Vagina (tissue), 2 donors: ENCODE measurements at places on chromosomes 1 and 21.
A peak's percentile ranks its signal among the peaks of the same experiment; 100 is the strongest.

DNA sequence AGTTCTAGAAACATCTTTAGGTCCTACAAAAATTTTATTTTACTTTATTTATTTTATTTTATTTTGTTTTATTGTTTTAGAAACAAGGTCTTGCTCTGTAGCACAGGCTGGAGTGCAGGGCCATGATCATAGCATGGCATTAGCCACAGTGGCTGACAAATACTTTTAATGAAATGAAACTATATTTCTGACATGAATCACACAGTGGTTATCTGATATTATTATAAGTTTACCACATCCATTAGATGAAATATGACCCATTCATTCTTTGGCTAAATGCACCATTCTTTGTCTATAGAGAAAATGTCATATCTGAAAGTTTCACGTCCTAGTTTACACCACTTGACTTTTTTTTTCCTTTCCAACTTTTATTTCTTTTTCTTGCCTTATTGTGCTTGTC lies 613.4 kb upstream of the ADAMTS5 start:
- DNase-seq: no peak

DNA sequence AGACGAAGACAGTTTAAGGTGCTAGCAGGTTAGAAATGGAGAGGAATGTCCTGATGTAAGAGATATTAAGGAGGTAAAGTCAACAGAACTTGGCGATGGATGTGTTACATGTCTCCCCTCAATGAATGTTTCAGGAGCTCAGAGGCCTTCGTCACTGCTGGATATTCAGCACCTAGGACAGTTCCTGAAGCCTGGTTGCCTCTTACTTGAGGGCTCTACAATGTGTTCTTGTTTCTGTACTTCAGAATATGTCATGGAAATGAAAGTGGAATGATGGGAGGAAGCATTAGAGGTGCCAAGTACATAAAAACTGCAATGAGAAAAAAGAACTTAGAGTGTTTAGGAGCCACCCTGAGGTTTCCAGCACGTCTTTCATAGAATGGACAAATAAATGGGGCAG lies 17.7 kb downstream of the TNR start:
- DNase-seq: no peak

- no peak for DNase-seq
Observed at GRCh38 chr1:78147031-78147430, 101.3 kb downstream of the GIPC2 start.

DNA sequence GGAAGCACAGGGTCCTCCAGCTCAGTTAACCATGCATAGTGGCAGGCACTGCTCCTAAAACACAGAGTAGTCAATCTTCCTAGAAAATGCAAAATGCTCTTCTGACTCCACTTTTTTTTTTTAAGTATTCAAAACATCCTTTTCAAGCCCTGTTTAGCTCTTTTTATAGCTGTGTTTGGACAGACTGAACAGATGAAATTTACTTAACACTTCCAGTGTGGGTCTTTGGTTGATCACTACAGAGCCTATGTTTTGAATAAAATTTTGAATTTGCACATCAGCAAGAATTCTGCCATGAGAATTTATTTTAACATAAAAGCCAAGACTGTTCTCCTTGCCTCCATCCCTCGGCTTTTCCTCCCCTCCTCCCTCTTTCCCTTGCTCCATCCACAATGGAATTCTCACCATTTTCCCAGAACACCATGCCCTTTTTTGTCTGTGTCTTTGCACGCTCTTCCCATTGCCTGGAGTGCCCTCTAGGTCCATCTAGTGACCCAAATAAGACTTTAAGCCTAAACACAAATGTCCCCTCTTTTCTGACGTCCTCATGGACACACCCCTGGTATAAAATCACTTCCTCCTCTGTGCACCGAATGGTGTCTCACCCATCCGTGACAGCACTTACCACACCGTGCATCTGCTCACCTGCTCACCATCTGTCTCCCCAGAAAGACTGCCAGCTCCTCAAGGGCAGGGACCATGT lies 24.0 kb upstream of the CPT2 start:
- no peak for DNase-seq

DNA sequence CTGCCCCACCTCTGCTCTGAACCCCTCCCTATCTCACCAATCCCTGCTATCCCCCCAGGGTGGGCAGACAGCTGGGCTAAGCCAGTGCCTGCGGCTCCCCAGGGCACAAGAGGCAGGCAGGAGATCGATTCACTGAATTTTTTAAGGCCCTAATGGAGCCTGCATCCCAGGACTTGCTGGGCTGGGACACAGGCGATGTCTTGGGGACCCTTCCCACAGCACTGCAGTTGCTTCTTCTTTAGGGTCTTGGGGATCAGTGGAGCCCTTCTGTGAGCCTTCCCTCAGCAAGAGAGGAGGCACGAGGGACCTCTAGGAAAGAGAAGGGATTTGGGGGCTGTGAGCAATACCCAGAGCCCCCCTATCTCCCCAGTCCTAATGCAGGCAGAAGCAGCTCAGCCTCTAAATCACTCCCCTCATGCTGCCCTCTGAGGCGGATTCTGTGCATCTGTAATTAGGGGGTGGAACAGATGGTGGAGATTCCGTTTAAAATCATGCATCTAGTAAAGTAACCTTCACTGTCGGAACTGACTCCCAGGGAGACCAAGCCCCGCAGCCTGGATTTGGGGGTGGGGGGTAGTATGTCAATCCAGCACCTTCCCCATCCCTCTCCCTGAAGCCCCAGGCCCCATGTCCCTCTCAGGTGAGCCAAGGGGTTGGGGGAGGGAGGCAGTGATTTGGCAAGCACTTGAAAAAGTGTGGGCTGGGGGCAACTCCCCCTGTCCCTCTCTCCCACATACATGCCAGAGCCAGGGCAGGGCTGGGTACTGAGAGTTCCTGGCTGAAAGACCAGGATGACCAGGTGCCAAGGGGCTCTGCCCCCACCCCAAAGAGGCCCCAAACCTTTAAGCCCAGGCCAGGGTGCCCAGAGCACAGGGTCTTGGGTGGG lies 10.0 kb downstream of the AHDC1 start:
- no peak for DNase-seq

GRCh38 chr1:30732277-30732996 lies 9.1 kb upstream of the MATN1 start:
- no peak for DNase-seq

DNA sequence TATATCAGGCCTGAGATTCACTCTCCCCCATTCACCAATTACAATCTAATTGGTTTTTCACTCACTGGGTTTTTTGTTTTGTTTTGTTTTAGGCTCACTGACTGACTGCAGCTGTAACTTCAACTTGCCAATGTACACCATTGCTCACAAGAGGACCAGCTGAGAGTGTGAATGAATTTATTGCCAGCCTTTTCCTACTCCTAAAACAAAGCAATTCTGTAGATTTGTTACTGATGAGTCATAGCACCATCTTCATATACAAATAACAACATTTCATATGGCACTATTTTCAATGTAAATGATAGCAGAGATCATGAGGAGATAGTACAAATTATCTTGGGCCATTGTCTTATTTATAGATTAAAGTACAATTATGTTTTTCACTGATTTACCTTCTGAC lies 76.0 kb upstream of the DPYD start:
- DNase-seq: no peak

- peak; percentile 78 for DNase-seq
Observed at GRCh38 chr1:116420417-116421200, 47.6 kb downstream of the ATP1A1 start.

GRCh38 chr1:28577052-28577678 lies 14.9 kb upstream of the RAB42 start:
- DNase-seq: no peak

GRCh38 chr1:24762133-24762676 lies 17.0 kb downstream of the CLIC4 start:
- DNase-seq: no peak

- DNase-seq: no peak
Observed at GRCh38 chr1:39637361-39637760, 2.1 kb downstream of the HEYL start.

GRCh38 chr1:53281133-53281532 lies 42.8 kb upstream of the MAGOH start:
- no peak for DNase-seq

- DNase-seq: no peak
Observed at GRCh38 chr1:82931006-82931405, 1067.9 kb downstream of the TTLL7 start.

DNA sequence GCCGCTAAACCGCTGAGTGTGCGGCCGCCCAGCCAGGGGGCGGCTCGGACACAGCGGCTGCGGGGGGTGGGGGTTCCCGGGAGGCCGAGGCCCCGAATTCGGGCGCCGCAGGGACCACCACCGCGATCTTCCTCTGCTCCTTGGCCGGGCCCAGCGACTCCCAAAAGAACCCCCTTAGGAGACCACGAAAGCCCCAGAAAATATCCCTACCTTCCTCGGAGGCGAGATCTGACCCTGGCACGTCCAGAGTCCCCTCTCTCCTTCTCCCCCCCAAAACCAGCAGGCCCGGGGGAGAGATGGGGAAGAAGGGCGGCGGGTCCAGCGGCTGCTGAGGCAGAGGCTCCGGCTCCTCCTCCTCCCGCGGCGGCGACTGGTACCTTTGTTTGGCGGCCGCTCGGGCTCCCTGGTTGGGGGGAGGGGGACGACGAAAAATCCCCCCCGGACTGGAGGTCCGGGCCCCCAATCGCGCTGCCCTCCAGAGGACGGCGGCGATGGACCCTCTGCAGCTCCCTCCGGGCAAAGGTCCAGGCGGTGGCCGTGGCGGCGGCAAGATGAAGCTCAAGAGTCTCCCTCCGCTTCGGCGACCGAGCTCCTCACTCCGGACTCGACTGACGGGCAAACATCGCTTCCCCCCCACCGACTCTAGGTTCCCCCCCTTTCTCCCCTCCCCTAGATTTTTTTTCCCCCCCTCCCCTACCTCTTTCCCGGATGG lies at the start of gene ARID4B:
TSS of gene ARID4B (minus strand) at position 621 of the 712 bp plus-strand sequence. CDS start 1,260 bp downstream, outside the sequence.
- no peak for DNase-seq

DNA sequence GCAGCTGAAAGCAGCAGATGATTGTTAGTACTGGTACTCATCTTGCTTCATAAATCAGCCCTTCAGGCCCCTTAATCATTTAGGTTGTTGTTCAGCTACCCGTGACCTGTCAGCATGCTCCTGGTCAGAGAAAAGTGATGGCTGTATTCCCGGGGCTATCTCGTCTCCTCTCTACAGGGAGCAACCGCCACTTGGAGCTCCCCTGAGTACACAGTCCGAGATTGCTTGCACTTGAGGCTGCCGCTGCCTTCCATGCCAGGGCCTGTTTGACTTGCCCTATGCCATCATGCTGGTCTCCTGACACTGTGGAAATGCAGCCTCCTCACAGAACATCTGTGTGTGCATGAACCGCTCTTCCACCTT lies 97.5 kb downstream of the SPATA46 start:
- no peak for DNase-seq

GRCh38 chr1:61740751-61741700 lies 1.3 kb upstream of the PATJ start:
- DNase-seq: peak; percentile 27

GRCh38 chr1:206142011-206142410 lies 24.8 kb upstream of the AVPR1B start:
- DNase-seq: no peak

DNA sequence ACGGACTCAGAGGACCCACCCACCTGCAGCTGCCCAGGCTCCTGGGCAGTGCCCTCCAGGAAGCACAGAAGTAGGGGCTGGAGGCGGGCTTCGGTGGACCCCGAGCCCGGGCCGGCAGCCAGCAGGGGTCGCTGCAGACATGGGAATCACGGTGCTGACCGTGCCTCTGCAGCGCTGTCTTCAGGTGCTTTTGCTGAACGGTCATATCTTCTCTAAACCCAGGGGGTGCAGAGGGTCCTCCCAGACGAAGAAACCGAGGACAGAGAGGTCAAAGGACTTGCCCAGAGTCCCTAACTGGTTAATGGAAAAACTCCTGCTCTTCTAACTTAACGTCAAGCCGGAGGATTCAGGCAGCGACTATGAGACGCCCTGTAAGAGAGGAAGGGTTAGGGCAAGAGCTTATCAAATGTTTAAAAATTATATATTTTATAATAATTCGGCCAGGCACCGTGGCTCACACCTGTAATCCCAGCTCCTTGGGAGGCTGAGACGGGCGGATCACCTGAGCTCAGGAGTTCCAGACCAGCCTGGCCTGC lies 21.5 kb upstream of the LEFTY2 start:
- no peak for DNase-seq

- DNase-seq: no peak
Observed at GRCh38 chr1:63819795-63820194, 46.0 kb downstream of the ROR1 start.

DNA sequence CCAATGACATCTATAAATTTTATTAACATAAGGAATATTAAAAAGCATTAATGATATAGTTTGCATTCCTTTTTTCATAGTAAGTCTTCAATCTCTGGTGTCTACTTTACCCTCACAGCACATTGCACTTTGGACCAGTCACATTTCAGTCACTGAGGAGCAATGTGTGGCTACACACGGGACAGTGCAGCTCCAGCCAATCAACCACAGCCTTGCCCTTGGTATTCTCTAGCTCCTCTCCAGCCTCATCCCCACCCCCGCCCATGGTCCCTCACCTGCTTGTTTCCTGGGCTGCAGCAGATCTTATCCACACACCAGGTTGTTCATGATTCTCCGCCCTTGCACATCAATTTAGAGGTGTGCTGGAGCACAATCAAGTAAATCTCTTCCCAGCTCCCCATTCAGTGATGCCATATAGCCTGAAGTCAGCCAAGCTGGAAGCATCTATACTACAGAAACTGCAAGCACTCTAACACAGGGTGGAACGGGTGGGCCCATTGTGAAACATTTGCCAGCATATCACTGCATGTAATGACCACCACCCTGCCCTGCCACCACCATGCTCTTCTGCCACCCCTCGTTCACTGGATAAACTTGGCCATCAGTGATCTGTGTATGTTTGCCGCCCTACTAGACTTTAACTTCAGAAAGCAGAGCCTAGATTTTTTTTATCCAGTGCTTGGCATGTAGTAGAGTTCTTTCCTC lies 93.0 kb upstream of the SLC44A3 start:
- DNase-seq: no peak

DNA sequence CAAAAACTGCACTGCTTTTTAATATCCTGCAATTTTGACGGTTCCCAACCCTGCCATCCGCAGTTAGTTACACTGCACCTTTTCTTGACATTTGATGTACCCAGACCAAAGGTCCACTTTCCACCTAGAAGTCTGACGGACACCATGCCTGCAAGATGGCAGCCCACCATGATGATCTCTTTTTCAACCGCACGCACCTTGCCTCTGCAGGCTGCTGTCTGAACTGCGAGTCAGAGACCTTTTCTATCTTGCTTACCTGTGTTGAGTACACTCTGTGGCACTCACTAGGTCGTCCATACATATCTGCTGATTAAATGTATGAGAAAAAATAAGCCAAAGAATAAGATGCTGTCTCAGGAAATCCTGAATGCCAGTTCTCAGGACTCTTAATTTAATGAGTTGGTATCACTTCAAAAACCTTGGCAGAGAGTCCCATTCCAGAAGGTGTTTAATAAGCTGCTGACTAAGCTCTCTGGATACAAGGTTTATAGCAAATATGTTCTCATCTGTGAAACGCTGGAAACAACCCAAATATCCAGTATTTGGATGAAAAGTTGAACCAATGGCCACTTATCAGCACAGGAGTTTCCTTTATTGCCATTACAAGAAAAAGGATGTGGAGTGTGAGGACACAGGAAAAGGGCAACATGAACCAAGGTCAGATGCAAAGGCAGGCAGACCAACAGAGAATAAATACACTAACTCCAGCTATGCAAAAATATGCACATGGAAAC lies 37.9 kb downstream of the GNG12 start:
- DNase-seq: no peak
